ENCODE measurements at places on chromosomes 6 and 20. TPM values are rescaled to one million over a fixed set of nuclear protein-coding genes. Genes with fewer than 3 reads are reported as not detected.

GRCh38 chr6:144266091-144266649, 19.0 kb upstream of the UTRN start:
- peak; percentile 44 for DNase-seq

- DNase-seq, result no peak
These were observed 9.1 kb downstream of the YTHDF1 start for GRCh38 chr20:63206878-63207277.

The OVOL2 gene
- not detected for polyA plus RNA-seq

GRCh38 chr20:32972181-32973076, 31.8 kb downstream of the SUN5 start:
- no peak for DNase-seq

The ERVFRD-1 gene
- polyA plus RNA-seq, result not detected

DNA sequence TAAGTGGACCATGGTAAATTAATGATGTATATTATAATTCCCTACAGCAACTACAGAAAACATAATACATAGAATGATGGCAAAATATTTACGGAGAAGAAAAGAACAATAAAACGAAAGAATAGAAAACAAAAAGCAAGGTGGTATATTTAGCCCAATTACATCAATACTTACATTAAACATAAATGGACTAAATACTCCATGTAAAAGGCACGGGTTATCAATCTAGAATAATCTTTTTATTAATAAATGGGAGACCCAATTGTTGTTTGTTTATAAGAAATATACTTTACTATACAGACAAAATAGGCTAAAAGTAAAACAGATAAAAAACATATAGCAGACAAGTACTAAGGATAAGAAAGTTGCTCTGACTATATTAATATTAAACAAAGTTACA, 137.2 kb downstream of the TASP1 start:
- DNase-seq, result no peak
